Adipose tissue (tissue), 3 donors: ENCODE measurements at places on chromosomes 7 and 10. TPM values are rescaled to one million over a fixed set of nuclear protein-coding genes. Genes with fewer than 3 reads are reported as not detected.

Gene UCMA
- not detected for polyA plus RNA-seq

Gene DDC
- 1.3 TPM for polyA plus RNA-seq

Gene LANCL2
- 6.6 TPM for polyA plus RNA-seq

Gene FRMD4A
- 83.5 TPM for polyA plus RNA-seq

Gene SRRM3
- polyA plus RNA-seq: 1.9 TPM

Gene EMX2
- polyA plus RNA-seq: 1.1 TPM

Gene GPC2
- polyA plus RNA-seq: 0.22 TPM

Gene AP1S1
- 32.5 TPM for polyA plus RNA-seq

Gene PNLIPRP2
- 2,287 TPM for polyA plus RNA-seq

Gene SEMA3E
- 0.10 TPM for polyA plus RNA-seq

Gene GNAT3
- polyA plus RNA-seq: 0.06 TPM

Gene NAT16
- polyA plus RNA-seq: not detected

Gene PTN
- polyA plus RNA-seq: 1.8 TPM

Gene GLI3
- polyA plus RNA-seq: 0.51 TPM

Gene KIAA1217
- 13.3 TPM for polyA plus RNA-seq

Gene PMS2
- 5.4 TPM for polyA plus RNA-seq

Gene GIGYF1
- polyA plus RNA-seq: 35.3 TPM

Gene LLCFC1
- polyA plus RNA-seq: not detected

Gene HKDC1
- polyA plus RNA-seq: 2.6 TPM

Gene AKR1B15
- polyA plus RNA-seq: not detected

Gene PRSS37
- not detected for polyA plus RNA-seq

Gene AKR1C8
- polyA plus RNA-seq: 0.14 TPM

Gene HYAL4
- not detected for polyA plus RNA-seq

Gene PRKCQ
- polyA plus RNA-seq: 2.3 TPM

Gene PRKAR2B
- 143 TPM for polyA plus RNA-seq

Gene TSPAN13
- polyA plus RNA-seq: 42.4 TPM

Gene PON2
- 22.6 TPM for polyA plus RNA-seq

Gene ESYT2
- polyA plus RNA-seq: 37.9 TPM

Gene TRPV6
- 0.42 TPM for polyA plus RNA-seq

Gene SDK1
- polyA plus RNA-seq: 3.3 TPM

Gene CALML3
- 0.06 TPM for polyA plus RNA-seq

Gene GNGT1
- not detected for polyA plus RNA-seq

Gene PIP
- polyA plus RNA-seq: not detected

Gene CRPPA
- 0.88 TPM for polyA plus RNA-seq

Gene MYL10
- not detected for polyA plus RNA-seq

Gene LRRC17
- polyA plus RNA-seq: 1.00 TPM

Gene TUBB8
- polyA plus RNA-seq: not detected

Gene IFIT1B
- not detected for polyA plus RNA-seq

Gene PNLIPRP1
- 3,165 TPM for polyA plus RNA-seq

Gene PRDX3
- 183 TPM for polyA plus RNA-seq

Gene VDAC2
- polyA plus RNA-seq: 135 TPM

Gene GPR158
- under 0.01 TPM for polyA plus RNA-seq

Gene GJD4
- polyA plus RNA-seq: 0.06 TPM

Gene EPO
- 4.4 TPM for polyA plus RNA-seq
